ENCODE measurements at places on chromosomes 6 and 20. TPM values are rescaled to one million over a fixed set of nuclear protein-coding genes. Genes with fewer than 3 reads are reported as not detected.

- no peaks in the 10 kb centered on the region for H3K36me3 ChIP-seq
- H3K4me1 ChIP-seq = no peaks in the 10 kb centered on the region
- no peak for DNase-seq
- no peak overlapping the region for H3K4me3 ChIP-seq
- no peaks in the 10 kb centered on the region for H3K27me3 ChIP-seq
Observed at GRCh38 chr6:126786262-126786661, 332.2 kb upstream of the RSPO3 start.

DNA sequence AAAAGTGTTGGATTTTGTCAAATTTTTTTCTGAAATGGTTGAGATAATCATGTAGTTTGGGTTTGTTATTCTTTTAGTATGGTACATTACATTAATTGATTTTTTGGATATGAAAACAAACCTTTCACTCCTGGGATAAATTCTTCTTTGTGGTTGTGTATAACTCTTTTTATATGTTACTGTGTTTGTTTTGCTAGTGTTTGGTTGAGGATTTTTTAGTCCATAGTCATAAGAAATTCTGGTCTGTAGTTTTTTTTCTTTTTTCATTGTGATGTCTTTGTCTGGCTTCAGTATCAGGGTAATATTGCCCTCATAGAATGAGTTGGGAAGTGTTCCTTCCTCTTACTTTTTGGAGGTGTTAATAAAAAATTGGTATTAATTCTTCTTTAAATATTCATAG is 122.2 kb upstream of the ATXN1 start:
- no peaks in the 10 kb centered on the region for H3K4me1 ChIP-seq
- no peak overlapping the region for H3K4me3 ChIP-seq
- no peak overlapping the region for H3K27ac ChIP-seq
- no peaks in the 10 kb centered on the region for H3K27me3 ChIP-seq

RAET1L gene
- total RNA-seq = not detected

POU5F1 gene
- not detected for total RNA-seq
